Left cardiac atrium (tissue), 4 donors: ENCODE measurements at places on chromosomes 1 and 21. TPM values are rescaled to one million over a fixed set of nuclear protein-coding genes. Genes with fewer than 3 reads are reported as not detected.
A peak's percentile ranks its signal among the peaks of the same experiment; 100 is the strongest.

DNA sequence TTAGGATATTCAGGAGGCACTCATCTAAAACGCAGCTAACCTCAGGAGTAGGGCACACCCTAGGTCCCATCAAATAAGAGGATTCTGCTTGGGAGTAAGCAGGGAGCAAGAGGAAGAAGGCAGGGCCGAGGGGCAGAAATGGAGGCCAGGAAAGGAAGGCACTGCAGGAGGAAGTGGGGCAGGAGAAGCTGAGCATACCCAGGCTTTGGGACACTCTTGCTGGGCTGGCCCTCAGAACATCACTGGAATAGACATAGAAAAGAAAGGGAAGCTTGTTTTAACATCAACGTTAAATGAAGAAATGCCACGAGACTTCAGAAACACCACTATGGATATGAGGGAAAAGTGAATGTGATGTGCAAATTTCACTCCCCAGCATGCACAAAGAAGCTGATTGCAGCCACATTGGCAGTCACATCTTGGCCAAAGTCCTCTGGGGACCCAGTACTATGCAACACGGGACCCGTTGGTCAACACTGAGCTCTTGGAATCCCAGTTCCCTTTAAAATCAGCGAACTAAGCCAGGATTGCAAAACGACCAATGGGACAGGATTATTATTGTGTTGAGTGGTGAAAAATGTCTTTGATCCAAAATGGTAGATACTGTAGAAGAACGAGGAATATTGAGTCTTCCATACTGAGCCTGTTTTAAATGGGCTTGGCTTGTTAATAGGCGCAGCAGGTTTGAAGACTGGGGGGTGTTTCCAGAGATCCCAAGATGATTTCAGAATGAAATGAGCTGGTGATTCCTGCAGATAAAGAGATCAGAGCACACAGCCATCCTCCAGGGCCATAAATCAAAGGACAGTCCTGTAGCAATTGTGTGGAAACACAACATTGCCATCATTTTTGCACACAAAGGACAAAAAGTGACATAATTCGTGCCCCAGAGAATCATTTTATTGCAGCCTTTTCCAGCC lies 152.4 kb downstream of the TOMM20 start:
- peak; percentile 63 for DNase-seq

Gene FAM43B
- total RNA-seq: 1.6 TPM

Gene MAEL
- total RNA-seq: 5.8 TPM

Gene CYB5RL
- total RNA-seq: 7.2 TPM

DNA sequence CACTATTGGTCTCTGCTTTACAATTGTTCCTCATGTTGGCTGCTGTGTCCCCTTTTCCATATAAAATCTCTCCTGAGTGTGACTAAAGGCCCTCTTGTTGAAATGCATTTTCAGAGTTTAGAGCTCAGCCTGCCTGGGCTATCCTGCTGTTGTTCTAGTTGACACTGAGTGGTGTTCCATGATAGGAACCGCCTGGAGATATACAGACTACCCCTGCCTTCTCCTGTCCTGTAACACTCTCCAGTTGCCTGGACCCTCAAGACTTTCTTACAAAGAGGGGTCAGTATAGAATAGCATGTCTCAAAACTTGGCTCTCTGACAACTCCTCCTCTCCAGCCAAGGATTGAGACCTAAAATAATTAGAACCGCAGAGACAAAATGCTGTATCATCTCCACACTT lies 152.0 kb upstream of the POU3F1 start:
- no peak for DNase-seq

Gene INPP5B
- total RNA-seq: 13.4 TPM

DNA sequence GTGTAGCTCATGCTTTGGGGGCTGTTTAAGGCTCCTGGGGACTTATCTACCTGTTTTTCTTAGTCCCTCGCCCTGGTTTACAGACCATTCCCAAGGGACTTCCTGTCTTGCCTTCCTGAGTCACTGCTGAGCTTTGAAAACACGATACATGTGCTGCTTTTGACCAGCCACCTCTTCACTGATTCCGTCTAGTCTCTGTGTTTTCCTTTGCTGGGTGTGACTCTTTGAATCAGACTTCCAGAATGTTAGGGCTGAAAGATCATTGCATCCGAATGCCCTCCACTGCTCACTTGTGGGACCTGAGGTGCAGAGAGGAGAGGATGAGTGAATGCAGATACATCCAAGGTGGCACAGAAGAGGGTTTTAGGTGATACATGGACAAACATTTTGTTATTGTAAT lies 35.4 kb upstream of the CITED4 start:
- no peak for DNase-seq

DNA sequence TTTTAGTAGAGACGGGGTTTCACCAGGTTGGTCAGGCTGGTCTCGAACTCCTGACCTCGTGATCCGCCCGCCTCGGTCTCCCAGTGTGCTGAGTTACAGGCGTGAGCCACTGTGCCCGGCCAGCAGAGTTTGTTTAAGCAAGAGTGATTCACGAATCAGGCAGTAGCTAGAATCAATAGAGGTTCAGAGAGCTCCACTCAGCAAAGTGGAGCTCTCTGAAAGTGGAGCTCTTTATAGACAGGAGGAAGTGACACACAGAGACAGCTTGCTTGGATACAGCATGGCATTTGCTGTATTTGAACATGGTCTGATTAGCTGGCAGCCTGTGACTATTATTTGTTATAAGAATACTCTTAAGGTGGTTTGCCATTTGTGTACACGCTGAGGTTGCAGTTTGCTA lies 27.1 kb upstream of the CD34 start:
- peak; percentile 49 for DNase-seq

- no peak for DNase-seq
Observed at GRCh38 chr1:220680085-220680687, 10.0 kb upstream of the C1orf115 start.

DNA sequence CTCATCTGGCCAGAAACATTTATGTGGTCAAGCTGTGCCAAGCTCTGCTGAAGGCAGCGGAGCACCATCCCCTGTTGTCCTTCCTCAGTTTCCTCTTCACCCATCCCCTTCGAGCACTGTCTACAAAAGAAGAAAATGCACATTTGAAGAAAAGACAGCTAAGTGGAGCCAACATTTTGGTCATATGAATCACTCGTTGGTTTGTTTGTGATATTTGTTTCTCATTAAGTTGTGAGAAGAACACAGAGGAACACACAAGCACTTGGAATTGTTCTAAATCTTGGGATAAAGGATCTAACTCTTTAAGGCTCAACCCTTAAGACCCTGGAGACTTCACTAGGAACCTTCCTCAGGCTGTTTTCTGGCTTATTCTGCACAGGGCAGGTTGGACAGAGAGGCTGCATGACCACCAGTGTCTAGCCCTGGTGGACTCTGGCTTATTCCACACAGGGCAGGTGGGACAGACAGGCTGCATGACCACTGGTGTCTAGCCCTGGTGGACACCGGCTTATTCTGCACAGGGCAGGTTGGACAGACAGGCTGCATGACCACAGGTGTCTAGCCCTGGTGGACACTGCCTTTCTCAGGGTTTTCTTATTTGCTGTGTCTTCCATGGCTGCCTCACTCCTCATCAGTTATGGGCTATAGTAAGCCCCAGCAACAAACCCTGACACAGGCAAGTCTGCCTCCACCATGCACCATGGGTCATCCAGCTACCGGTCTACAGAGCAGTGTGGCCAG lies 35.3 kb upstream of the COL6A2 start:
- DNase-seq: no peak

Gene PRKCZ
- total RNA-seq: 20.7 TPM

DNA sequence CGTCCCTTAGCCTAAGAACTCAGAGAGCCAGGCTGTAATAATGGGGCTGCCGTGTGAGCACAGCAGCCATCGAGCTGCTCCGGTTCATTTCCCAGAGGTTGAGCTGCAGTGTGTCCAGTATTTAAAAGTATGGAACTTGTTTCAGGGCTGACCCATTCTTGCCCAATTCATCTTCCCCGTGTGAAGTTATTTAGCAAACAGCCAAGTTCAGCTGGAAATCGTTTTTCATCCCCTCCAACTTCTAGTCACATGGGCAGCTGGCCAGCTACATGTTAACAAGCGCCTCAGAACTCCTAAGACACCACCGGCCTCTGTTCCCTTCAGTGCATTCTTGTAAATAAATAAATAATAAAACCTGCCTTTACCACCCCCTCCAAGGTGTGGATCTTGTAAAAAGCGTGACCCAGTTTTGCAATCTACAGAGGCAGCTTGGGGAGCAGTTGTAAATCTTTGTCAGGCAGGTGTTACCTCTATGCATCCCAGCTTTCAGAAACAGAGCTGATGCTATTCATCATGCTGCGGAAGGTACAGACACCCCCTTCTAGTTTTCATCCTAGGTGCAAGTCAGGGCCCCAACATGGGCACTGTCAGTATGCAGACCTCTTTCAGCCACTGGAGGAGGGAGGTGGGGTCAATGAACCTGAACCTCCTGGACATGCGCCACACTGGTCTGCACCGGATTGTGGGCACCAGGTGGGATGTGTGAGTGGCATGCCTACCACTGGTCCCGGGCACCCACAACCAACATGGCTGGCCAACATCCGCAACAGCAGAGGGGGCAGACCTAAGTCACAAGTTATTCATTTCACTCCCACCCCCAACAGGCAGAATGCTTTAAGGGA lies 18.7 kb upstream of the KNCN start:
- no peak for DNase-seq

DNA sequence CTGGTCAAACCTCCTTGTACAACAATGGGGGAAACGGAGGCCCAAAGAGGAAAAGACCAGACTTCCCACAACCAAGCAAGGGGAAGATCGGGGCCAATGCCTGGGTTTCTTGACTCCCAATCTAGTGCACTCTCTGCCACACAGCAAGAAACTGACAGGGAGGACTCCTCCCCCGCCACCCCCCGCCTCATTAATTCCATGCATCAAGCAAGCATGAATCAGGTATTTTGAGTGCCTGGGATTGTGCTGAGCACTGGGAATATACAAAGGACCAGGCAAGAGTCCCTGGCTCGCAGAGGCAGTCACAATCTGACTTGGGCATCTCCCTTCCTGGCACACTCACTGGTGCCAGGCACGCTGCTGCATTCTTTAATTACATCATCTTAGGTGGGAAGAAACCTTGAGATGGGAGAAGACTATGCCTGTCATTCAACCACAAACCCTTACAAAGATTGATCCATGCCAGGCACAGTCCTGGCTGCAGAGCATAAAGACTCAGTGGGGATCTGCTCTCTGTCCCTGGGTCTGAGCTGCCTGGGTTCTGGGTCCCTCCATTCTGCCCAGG lies 4.4 kb upstream of the KCNC4 start:
- DNase-seq: no peak

Gene ANGPTL3
- total RNA-seq: not detected

DNA sequence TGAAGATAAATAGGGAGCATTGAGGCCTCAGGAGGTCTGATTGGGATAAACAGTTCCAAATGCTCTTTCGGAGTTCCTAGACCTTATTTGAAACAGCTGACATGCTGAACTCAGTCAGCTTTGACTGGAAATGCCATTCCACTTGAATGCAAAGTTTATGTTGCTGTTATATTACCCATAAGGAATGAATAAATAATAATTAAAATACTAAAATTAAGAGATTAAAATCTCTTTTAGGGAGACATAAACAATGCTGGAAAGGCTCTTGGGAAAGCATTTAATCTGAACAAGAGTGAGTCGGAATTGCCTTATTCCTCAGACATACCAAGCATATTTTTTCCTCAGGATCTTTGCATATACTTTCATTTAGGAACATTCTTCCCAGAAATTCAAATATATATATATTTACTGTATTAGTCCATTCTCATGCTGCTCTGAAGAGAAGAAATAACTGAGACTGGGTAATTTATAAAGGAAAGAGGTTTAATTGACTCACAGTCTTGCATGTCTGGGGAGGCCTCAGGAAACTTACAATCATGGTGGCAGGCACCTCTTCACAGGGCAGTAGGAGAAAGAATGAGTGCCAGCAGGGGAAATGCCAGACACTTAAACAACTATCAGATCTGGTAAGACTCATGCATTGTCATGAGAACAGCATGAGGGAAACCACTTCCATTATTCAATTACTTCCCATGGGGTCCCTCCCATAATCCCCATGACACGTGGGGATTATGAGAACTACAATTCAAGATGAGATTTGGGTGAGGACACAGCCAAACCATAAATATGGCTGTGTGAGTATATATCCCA lies 318.2 kb upstream of the PLXNA2 start:
- DNase-seq: no peak

DNA sequence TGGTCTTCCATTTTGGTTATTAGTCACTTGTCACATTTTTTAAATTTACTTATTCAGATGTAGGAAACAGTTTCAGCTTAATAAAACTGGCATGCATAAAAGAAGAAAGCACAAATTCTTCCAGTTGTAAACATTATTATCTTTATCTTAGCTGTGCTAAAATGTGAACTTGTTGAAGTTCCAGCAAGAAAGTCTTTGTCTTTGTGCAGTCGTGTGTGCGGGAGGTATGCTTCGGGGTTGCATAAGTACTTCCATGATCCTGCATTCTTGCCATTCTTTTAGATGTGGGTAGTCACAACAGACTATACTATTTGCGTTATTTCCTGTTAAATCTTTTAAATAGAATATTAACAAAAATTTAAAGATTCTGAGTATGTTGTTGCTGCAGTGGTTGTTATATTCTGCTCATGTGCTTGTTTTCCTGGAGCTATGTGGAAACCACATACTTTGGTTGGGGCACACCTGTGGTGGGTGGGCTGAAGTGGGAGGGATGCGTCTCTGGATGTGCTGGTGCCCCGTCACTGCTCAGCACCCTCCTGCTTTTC lies 49.9 kb downstream of the CBS start:
- DNase-seq: no peak

GRCh38 chr1:21567241-21568005 lies 58.2 kb downstream of the ALPL start:
- no peak for DNase-seq

- DNase-seq: peak; percentile 83
Observed at GRCh38 chr1:224929335-224930237, at the start of gene DNAH14. Gene DNAH14, plus strand, starts transcription at chr1:224929675. Its CDS starts 23,028 bp downstream, at chr1:224952703.

GRCh38 chr1:66984491-66984890 lies 59.7 kb downstream of the MIER1 start:
- DNase-seq: no peak

- DNase-seq: peak; percentile 87
Observed at GRCh38 chr1:201480231-201481003, 11.4 kb upstream of the PHLDA3 start.

DNA sequence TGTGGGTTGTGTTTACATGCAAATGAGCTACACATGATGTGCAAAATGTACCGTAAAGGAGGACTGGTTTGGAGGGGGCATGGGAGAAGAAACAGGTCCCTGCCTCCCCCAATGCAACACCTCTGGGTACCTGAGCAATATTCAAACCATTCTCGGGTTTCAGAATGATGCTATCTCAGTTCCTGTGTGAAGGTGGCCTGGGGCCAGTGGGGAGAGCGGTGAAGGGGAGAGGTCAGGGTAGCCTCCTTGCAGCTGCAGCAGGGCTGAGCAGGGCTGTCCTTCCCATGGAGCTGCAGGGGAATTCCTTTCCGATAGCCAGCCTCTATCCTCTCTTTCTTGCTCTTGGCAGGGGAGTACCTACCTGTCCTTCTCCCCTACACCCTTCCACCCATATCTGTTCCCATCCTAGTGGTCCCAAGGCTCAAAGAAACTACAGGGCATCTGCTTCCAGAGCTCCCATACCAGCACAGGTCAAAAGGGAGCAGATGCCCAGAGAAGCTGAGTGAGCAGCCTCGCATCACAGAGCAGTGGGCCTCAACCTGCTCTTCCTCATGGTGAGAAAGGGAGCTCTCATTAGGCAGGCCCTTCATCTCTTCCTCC lies 11.9 kb downstream of the MEF2D start:
- DNase-seq: no peak
